D341Med (cell line): ENCODE measurements at places on chromosomes 7 and 10.

- DNase-seq, result no peak
These were observed 56.0 kb upstream of the TNKS2 start for GRCh38 chr10:91742229-91742628.

GRCh38 chr7:34821932-34822558 lies 164.0 kb downstream of the NPSR1 start:
- no peak for DNase-seq

DNA sequence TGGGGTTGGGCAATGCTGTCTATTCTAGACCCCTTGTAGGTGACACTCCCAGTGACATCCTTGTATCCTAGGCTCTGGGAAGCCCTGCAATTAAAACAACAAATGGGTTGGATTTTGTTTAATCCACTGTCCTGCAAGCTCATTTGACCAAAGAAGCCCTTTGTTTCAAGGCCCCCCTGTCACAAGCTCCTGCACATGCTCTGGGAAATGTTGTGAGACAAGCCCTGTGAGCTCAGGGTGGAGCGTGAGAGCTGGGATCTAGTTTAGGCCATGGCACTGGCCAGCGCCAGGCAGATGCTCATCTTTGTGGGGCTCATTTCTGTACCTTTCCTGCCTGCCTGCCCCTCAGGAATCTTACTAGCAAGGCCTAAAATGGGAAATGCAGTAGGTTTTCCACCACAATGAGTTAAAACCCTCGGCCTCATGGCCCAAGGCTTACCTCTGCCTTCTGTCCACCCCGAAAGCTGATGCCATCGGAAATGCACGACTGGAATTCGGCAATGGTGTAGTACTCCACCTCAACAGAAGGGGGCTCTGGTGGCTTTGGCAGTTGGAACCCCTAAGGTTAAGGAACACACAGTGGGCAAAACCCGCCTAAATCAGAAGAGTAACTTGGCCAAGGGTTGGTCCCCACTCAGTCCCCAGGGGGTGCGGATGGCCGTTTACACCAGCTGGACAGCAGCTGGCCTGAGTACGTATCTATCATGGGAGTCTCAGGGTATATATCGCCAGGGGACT lies 112.0 kb downstream of the NEURL1 start:
- DNase-seq, result peak; percentile 36

DNA sequence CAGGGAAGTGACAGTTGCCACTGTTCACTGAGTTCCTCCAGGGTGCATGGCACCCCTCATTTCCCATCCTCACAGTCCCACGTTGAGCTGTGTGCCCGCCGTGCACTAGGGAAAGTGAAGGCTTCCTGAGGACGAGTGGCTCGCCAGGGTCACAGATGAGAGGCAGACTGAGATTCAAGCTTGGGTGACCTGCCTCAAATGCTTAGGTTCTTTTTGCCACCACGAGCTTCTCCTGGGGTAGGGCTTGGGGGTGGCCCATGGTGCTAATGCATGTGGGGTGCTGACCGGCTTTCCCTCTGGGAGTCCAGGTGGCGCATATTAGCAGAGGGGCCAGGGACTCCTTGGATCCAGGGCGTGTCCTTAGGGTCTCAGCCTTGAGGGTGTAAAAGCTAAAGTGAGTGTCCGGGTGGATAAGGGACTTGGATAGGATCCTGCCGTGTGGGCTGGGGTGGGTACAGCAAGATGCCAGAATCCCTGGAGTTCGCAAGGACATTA lies 1.9 kb downstream of the CALHM2 start:
- DNase-seq, result no peak

GRCh38 chr10:49053053-49053997 lies 62.0 kb downstream of the VSTM4 start:
- DNase-seq, result no peak

DNA sequence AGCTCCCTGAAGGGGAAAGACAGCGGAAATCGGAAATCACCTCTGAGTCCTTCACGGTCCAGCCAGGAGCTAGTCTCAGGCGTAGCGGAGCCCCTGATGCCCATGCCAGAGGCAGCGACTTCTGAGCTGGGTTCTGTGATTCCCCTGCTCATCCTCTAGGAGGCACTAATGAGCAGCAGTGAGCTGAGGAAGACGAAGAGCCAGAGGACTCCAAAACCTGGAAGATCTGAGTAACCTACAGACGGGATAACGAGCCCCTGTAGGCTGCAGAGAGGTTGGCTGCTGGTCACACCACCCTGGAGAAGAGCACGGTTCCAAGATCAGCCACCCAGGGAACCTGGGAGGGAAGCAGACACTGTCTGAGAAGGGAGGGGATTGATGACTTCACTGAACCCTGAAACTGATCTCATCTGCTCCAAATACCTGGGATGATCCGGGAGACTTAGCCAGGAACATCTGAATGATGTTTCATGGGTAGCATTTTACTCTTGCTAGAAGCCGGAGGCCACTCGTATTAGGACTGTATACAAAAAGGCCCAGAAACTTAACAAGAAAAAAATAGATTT lies 304.1 kb downstream of the PAXIP1 start:
- DNase-seq, result no peak

- DNase-seq, result no peak
These were observed 119.1 kb upstream of the JCAD start for GRCh38 chr10:30178356-30178964.

DNA sequence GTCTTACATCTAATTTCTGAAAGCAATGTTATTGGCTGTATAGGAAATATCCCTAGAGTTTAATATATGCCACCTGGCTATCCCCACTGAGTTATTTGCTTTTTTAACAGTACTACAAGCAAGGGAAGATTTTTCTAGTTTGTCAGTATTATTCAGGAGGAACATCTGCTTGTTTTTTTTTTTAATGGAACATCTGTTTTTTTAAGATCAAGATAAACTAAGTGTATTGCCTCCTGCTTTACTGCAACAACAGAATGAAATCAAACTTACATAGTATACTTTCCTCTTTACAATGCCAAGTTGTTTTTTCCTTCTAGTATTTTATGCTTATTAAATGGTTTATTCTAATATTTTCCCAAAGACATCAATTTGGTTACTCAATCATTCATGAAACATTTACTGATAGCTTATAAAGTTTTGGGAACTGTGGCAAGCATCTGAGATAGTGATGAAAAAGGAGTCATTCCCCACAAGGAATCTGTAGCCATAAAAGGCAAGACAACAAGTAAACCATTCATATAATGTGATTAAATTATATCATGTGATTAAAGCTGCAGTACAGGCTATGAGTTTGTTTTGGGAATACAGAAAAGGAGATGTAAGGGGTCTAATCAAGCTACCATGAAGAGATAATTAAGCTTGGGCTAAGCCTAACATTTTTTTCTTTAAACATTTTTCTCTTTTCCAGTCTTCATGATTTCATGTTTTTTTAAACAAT lies 17.4 kb downstream of the MTPN start:
- no peak for DNase-seq

- DNase-seq, result no peak
These were observed 31.8 kb downstream of the ARHGAP22 start for GRCh38 chr10:48573045-48573444.
